ENCODE measurements at places on chromosomes 1 and 21.

- no peaks in the 10 kb centered on the region for H3K27me3 ChIP-seq
- no peak overlapping the region for H3K4me3 ChIP-seq
- H3K27ac ChIP-seq = no peak overlapping the region
- no peak for DNase-seq
- H3K36me3 ChIP-seq = peaks cover 20% of the 10 kb centered on the region
These were observed 62.2 kb downstream of the ZFYVE9 start for GRCh38 chr1:52203935-52204625.

DNA sequence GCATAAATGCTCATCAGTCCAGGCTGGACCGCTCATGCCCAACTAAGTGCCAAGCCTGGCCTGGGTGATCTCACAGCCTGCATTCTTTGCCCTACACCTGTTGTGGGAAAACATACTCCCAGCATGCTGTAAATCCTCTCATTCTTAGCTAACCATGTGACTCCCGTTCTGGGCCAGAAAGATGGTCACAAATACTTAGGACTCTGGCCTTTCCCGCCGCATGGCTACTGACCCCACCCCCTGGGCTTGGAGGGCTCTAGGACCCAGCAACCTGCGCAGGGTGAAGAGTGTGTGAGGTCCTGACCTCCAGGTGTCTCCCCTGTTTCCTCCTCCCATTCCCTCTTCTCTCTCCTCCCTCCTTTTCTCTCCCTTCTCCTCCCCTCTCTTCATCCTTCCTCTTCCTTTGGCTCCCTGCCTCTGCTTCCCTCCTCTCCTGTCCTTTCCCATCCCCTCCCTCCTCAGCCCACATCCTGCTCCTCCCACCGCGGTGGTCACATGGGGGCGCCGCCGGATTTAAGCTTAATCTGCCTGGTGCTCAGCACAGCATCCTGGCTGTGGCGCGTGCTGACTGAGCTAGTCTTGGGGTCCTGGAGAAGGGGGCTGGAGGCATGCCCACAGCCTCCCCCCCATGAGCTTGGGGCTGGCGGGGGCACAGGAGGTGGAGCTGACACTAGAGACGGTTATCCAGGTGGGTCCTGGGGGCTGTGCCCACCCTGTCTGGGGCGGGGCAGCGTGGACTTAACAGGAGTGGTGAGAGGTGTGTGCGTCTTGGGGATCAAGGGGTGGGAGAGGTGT lies at the start of gene CROCC:
TSS of gene CROCC (plus strand) at position 541 of the 795 bp plus-strand sequence. CDS start at position 629, 88 bp downstream.
- H3K27me3 ChIP-seq = no peaks in the 10 kb centered on the region
- H3K27ac ChIP-seq = peak within 1 kb of the TSS; percentile 88
- H3K4me1 ChIP-seq = peaks cover 24% of the 10 kb centered on the region
- no peaks in the 10 kb centered on the region for H3K36me3 ChIP-seq
- DNase-seq = peak; percentile 71

DNA sequence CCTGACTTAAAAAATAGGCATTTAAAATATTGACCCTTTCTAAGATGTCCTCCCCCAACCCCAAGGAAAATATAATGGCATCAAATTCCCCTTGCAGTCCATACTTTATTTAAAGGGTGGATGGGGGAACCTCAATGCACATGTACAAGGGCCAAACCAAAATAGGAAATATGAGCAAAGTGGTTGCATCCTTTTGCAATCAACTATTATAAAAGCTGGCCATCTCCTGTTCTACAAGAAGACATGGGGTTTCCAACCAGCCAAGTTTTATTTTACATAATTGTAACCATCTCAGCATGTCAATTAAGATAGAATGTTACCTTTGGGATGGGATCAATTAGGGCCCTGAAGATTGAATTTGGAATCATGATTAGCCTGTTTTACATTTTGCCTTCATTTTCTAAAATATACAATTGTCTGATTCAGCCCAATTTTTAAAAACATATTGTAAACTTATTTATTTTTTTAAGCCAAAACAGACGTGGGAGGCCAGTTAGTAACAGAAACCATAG lies 146.7 kb upstream of the NFIA start:
- DNase-seq = no peak
- H3K4me3 ChIP-seq = no peak overlapping the region

- peak; percentile 33 for DNase-seq
- H3K4me1 ChIP-seq = peaks cover 18% of the 10 kb centered on the region
These were observed 9.6 kb downstream of the EPHA10 start for GRCh38 chr1:37755290-37755689.

- H3K27ac ChIP-seq = no peak overlapping the region
- no peaks in the 10 kb centered on the region for H3K4me1 ChIP-seq
- no peak overlapping the region for H3K4me3 ChIP-seq
- DNase-seq = no peak
- peaks cover 29% of the 10 kb centered on the region for H3K27me3 ChIP-seq
These were observed 143.8 kb downstream of the MATN1 start for GRCh38 chr1:30579580-30579979.

DNA sequence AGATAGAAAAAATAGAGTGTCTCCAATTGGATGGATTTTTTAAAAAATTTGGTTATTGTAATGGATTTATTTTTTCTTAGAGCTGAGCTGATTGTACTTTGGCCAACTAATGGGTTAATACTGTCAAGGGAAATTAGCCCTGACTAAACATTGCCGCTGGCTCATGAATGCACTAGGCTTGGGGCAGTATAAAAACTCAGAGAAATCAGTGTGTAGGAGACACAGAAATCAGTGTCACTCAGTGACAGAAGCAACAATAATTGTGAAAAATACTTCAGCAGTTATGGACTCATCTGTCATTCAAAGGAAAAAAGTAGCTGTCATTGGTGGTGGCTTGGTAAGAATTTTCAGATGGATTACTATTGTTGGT lies at the start of gene KMO:
TSS of gene KMO (plus strand) at position 217 of the 370 bp plus-strand sequence. CDS start at position 284, 67 bp downstream.
- H3K36me3 ChIP-seq = no peaks in the 10 kb centered on the region
- peak within 1 kb of the TSS; percentile 91 for H3K4me3 ChIP-seq
- no peak for DNase-seq
- peaks cover 24% of the 10 kb centered on the region for H3K4me1 ChIP-seq
- no peaks in the 10 kb centered on the region for H3K27me3 ChIP-seq

DNA sequence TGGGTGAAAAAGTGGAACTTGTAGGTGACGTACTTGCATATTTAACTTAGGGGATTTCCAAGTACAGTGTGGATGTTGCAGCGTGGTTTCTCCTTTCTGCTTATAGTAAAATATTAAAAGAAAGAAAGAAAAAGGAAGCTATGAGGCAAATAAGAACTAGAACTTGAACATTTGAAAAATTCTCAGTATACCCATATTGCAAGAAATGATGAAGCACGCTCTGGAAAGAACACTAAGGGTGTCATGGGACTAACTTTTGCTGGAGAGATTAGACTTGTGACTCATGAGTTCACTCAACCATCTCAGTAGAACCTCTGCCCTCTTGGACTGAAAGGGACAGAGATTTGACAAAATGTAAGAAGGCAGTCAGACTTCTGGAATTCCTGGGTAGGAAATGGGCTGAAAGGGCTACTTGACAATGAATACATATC lies 704.5 kb upstream of the ADGRL4 start:
- no peak overlapping the region for H3K27ac ChIP-seq
- no peaks in the 10 kb centered on the region for H3K4me1 ChIP-seq
- DNase-seq = no peak
- no peaks in the 10 kb centered on the region for H3K36me3 ChIP-seq

- no peaks in the 10 kb centered on the region for H3K36me3 ChIP-seq
- no peaks in the 10 kb centered on the region for H3K4me1 ChIP-seq
- DNase-seq = no peak
- H3K4me3 ChIP-seq = no peak overlapping the region
- no peak overlapping the region for H3K27ac ChIP-seq
These were observed 97.6 kb downstream of the EPHB2 start for GRCh38 chr1:22808186-22808675.

DNA sequence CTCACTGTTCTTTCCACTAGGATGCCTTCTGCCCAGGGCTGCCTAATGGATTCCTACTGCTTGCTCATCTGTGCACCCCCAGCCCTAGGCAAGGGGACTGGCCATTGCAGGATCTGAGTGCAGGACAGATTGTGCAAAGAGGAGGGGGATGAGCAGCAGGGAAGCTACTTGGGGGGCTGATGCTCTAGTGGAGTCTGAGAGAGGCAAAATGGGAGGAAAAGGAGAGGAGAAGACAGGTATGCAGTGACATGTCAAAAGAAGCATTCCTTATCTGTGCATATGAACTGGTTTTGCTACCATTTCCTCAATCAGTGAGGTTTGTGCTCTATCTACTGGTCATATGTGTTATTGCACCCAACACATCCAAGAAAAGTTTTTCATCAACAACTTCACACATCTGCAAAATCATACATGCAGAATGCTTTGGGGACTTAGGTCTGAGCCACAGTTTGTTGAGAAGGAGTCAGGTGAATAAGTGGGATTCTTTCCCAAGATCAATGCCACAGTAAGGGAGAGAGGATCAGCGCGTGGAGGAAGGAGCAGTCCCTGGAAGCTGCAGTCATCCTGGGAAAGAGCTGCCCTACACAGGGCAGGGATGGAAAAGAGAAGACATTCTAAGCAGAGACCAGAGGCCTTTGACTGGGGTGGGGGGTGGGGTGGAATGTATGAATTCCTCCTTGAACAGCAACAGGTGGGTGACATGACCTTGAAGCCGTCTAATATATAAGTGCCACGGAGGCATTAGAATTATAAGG lies 14.4 kb downstream of the SLC5A9 start:
- peaks cover 4% of the 10 kb centered on the region for H3K27me3 ChIP-seq
- H3K27ac ChIP-seq = no peak overlapping the region
- H3K4me3 ChIP-seq = no peak overlapping the region
- no peaks in the 10 kb centered on the region for H3K4me1 ChIP-seq
- DNase-seq = no peak
- no peaks in the 10 kb centered on the region for H3K36me3 ChIP-seq

GRCh38 chr1:210944252-210944651 lies 189.7 kb downstream of the KCNH1 start:
- H3K4me3 ChIP-seq = no peak overlapping the region
- DNase-seq = no peak
- H3K27me3 ChIP-seq = no peaks in the 10 kb centered on the region
- H3K4me1 ChIP-seq = peaks cover 2% of the 10 kb centered on the region
- H3K36me3 ChIP-seq = no peaks in the 10 kb centered on the region

DNA sequence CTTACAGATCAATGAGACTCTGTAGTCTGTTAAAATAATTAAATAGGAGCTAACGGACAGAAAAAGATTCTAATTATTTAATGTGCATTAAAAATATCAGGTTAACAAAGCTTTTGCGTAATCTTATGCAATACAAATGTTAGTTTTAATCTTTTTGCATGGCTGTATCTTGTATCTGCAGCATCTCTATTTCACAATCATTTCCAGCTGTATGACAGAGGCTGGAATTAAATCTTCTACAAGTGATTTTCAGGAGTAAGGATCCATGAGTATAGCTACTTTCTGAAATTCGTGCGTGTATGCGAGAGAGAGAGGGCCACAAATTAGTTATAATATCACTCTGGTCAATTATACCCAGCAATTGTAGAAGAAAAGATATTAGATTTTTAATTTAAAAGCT lies 1446.8 kb downstream of the NCAM2 start:
- DNase-seq = no peak
- no peaks in the 10 kb centered on the region for H3K27me3 ChIP-seq
- no peak overlapping the region for H3K4me3 ChIP-seq
- no peaks in the 10 kb centered on the region for H3K36me3 ChIP-seq

DNA sequence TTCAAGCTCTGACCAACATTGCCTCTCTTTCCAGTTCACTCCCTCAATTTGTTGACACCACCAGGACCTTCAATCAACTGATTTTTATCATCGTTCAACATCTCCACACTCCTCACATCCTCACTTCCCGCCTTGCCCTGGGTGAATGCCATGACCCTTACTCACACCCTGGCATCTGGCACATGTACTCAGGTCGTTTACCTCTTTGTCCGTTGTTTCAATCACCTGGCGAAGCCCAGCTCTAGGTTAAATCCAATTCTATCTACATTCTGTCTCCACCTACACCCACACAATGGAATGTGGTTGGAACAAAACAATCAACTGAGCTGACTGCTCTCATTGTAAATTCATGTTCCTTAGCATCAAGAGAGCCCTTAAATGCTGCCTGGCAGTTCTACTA lies 24.2 kb upstream of the TBX15 start:
- H3K4me3 ChIP-seq = no peak overlapping the region
- DNase-seq = no peak
- H3K36me3 ChIP-seq = peaks cover 27% of the 10 kb centered on the region
- peaks cover 7% of the 10 kb centered on the region for H3K4me1 ChIP-seq

GRCh38 chr1:211910913-211911485 lies 80.4 kb upstream of the LPGAT1 start:
- H3K4me3 ChIP-seq = no peak overlapping the region
- H3K4me1 ChIP-seq = no peaks in the 10 kb centered on the region
- H3K36me3 ChIP-seq = no peaks in the 10 kb centered on the region
- DNase-seq = no peak
- H3K27me3 ChIP-seq = peaks cover 7% of the 10 kb centered on the region
- no peak overlapping the region for H3K27ac ChIP-seq

DNA sequence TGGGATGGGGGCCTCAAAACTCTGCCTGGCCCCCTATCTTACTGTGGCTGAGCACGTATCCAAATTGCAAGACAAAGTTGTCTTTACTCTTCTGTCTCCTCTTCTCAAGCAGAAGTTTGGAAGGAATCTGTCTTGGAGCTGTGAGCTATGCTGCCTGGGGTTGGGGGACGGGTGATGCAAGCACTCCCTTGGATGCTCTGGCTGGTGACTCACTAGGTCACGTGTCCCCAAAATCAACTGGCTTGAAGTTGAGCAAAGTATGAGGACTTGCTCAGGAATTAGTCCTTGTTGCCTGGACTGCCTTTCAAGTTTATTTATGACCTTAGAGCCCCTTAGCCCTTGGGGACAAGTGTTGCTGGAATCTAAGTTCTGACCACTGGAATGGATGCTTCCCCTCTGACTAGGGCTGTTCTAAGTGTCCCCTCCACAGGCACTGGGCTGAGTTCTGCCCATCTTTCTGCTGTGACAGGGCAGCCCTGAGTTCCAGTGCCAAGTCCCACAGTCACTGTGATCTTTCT lies 269.5 kb downstream of the HHAT start:
- H3K4me3 ChIP-seq = no peak overlapping the region
- DNase-seq = no peak
- H3K36me3 ChIP-seq = no peaks in the 10 kb centered on the region
- H3K27me3 ChIP-seq = no peaks in the 10 kb centered on the region
- no peak overlapping the region for H3K27ac ChIP-seq

- H3K4me3 ChIP-seq = peak overlapping the region; percentile 27
- H3K27me3 ChIP-seq = peaks cover 45% of the 10 kb centered on the region
- H3K4me1 ChIP-seq = peaks cover 9% of the 10 kb centered on the region
- H3K27ac ChIP-seq = no peak overlapping the region
These were observed 98.9 kb upstream of the BACE2 start for GRCh38 chr21:41068967-41069642.

DNA sequence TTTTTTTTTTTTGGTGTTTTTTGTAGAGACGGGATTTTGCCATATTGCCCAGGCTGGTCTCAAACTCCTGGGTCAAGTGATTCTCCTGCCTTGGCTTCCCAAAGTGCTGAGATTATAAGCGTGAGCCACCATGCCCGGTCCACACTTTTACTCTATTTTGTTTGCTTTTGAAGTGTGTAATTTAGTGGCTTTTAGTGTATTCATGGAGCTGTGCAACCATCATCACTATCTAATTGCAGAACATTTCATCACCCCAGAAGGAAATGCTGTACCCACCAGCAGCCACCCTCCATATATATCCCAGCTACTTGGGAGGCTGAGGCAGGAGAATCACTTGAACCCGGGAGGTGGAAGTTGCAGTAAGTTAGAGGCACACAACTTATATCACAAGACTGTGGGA lies 136.9 kb upstream of the ERRFI1 start:
- H3K36me3 ChIP-seq = no peaks in the 10 kb centered on the region
- peaks cover 3% of the 10 kb centered on the region for H3K27me3 ChIP-seq
- H3K4me3 ChIP-seq = no peak overlapping the region
- H3K4me1 ChIP-seq = peaks cover 13% of the 10 kb centered on the region
